Non-pigmented ciliary epithelial cell (primary cell): ENCODE measurements at places on chromosomes 1 and 21.

- DNase-seq = no peak
Measured at GRCh38 chr1:71463144-71463543, 382.3 kb upstream of the ZRANB2 start.

DNA sequence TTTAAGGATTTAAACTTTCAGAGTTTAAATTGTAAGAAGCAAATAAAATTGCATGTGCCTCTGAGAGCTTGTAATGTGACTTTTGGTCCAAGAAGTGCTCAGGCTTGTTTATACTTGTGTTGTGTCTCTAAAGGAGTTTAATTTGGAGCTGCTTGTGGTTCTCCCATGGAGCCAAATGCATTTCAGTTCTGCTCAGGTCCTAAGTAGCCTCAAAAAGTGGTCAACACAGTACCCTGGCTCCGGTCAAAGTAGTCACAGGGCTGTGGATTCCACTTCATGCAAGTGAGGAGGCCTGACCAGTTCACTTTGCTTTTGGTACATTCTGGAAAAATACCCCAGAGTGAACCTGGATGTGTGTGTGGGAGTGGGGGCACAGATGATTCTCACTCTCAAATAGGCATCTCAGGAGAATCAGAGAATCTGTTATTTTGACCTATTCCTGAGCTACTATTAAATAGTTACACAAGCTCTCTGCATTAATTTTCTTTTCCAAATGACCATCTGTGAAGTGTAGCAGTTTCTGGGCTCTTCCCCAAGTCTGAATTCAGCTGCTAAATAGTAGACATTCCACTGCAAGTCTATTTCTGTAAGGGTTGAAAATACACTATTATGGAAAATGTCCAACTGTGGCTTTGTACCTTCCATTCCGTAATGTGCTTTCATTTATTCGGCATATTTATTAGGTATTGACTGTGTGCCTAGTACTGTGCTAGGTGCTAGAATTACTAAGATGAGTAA, 31.7 kb upstream of the AGO1 start:
- no peak for DNase-seq

DNA sequence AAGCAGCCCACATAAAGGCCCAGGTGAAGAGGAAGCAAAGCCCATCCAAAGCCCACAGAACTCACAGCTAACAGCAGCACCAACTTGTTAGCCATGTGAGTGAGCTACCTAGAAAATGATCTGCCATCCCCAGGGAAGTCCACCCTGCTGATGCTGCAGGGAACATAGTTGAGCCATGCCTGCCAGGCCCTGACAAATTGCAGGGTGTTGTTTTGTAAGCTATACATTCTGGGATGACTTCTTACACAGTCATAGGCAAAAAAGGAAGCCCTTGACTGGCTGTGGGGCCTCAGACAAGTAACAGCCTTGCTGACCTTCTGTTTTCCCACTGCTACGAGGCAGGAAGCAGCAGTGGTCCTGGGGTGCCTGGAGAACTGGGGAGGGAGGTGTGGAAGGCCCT, 262.7 kb downstream of the MATN1 start:
- DNase-seq = no peak

DNA sequence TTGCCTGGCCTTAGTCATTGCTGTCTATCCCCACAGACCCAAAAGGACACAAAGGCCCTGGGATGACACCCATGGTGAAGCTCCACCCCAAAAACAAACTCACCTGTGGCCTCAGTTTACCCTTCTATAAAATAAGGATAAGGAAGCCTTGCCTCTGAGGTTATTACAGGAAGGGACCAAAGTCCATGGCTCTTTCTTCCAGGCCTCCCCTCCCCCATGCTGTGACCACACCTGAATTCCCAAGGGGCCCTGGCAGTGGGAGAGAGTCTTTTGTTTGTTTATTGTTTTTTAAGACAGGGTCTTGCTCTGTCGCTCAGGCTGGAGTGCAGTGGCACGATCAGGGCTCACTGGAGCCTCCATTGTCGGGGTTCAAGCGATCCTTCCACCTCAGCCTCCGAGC, 10.5 kb upstream of the TNFRSF25 start:
- DNase-seq = no peak

DNA sequence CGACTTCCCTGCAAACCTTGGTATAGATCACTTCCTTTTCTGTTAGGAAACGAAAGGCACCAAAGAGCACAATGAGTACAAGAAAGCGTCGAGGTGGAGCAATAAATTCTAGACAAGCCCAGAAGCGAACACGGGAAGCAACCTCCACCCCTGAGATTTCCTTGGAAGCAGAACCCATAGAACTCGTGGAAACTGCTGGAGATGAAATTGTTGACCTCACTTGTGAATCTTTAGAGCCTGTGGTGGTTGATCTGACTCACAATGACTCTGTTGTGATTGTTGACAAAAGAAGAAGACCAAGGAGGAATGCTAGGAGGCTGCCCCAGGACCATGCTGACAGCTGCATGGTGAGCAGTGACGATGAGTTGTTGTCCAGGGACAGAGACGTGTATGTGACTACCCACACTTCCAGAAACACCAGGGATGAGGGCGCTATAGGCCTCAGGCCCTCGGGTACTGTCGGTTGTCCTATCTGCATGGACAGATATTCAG, 18.5 kb downstream of the FAM89A start:
- DNase-seq = no peak

GRCh38 chr1:27349784-27350662, 8.2 kb downstream of the SYTL1 start:
- no peak for DNase-seq

DNA sequence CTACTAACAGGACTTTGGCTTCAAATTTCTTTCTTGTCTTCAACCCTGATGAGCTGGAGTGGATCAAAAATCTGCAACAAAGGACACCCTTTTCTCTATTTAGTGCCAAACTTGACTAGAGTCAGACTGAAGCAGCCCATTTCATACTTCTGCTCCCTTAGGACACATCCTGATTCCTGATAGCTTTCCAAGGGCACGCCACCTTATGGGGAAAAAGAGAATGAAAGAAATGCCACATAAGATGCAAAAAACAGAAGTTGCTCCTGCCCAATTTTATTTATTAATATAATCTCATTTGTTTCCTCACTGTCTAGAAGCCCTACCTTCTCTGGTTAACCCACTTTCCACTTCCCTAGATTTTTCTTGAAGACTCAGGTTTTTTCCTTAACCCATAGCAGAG, 72.7 kb upstream of the NBPF4 start:
- no peak for DNase-seq

GRCh38 chr1:185733818-185734735, at the start of gene HMCN1:
Gene HMCN1, plus strand, starts transcription at chr1:185734391. Its CDS starts 389 bp downstream, at chr1:185734780.
- DNase-seq = no peak

DNA sequence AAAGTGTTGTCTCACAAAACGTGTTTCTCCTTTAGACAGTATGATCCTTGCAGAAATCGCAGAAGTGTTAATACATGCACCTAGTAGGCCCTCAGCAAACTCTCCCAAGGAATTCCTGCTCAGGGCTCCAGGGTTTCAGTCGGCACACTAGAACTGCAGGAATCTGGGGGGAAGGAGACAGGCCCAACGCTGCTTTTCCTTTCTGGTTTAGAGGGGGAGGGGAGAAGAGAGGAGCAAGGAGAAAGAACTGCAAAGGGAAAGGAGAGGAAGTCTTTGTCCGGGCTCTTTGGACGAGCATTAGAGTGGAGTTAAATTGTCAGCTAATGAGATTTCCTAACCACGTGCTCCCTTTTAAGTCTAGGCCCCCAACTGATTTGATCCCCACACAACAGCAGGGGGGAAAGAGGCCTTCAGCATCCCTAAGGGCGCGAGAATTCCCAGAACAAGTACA, 103.7 kb upstream of the SOD1 start:
- no peak for DNase-seq

- DNase-seq = no peak
Measured at GRCh38 chr1:184596950-184597645, 157.6 kb downstream of the EDEM3 start.

DNA sequence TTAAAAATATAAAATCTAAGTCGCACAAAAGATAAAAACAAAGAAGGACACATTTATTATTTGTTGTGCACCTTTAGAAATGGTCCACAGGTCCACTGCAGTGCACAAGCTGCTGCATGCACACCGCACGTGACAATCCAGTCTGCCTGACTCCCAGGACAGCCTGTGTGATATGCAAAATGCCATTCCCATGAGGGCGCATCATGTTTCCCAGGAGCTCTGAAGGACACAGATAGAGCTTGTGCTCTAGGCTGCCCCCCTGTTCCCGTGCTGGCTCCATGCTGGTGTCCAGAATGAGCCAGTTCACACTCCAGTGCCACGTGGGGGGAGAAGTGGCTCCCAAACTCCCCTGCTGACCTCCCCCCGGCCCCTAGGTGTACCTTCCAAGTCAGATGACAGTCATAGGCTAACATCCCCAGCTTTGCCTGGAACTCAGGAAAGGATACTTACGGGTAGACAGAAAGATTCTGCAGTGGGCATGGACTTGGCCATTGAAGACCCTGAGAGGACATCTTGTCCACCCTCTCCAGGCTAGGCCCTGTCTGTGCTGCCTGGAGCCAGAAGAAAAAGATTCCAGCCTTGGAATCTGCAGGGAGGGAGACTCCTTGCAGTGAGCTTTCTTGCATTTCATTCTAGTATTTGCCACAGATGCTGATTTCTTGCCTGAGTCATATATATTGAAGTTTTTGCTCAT, 26.3 kb downstream of the RAB7B start:
- no peak for DNase-seq

GRCh38 chr1:116765962-116766361, 11.7 kb downstream of the CD2 start:
- DNase-seq = no peak

DNA sequence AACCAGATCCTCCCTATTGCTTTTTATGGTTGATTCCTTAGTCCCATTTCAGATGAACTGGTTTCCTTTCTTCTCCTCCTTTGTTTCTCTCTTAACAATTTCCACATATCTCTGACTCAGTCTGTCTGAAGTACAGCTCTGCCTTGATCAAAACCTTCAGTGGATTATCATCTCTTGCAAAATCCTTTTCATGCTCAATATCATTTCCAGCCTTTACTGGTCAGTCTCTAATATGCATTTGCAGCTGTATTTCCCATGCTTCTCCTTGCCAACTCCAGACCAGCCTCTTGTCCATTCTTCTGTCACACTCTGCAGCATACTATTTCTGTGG, 72.2 kb downstream of the SNX7 start:
- DNase-seq = no peak

- DNase-seq = no peak
Measured at GRCh38 chr1:248793592-248793991, 32.1 kb downstream of the SH3BP5L start.

- no peak for DNase-seq
Measured at GRCh38 chr1:231899713-231900435, 273.3 kb downstream of the DISC1 start.

DNA sequence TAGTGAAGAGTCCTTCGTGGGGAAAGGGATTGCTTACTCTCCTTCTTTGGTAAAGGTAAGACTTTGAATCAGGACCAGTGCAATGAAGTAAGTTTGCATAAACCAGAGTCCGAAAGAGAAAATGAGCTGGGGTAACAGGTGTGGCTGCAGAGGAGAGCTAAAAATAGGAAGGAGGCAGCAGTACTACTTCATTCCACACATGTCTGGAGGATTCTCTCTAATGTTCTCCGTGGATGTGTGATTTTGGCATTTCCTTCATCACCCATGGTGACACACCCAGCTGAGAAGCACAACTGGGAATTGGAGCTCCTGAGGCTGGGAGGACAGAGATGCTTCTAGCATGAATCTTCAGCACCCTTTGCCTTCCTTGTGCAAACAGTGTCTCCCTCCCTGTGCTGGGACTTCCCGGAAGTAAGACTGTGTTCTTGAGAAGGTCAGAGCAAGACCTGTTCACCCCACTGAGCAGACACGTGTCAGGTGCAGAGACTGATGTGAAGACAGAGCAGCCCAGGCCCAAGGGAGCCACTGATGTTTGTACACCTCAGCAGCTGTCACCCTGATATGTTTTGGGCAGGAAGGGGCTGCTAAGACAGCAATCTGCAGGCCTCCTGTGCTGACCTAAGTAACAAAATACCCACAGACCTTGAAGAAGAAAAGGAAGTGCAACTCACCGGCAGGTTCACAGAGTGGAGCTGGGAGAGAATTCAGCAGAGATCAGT, 13.3 kb downstream of the FCRL1 start:
- DNase-seq = no peak

- no peak for DNase-seq
Measured at GRCh38 chr1:42157667-42158066, 4.5 kb downstream of the GUCA2B start.

- DNase-seq = no peak
Measured at GRCh38 chr1:159715855-159716254, 1.5 kb upstream of the CRP start.
